ENCODE measurements at places on chromosomes 3 and 15.
A peak's percentile ranks its signal among the peaks of the same experiment; 100 is the strongest.

DNA sequence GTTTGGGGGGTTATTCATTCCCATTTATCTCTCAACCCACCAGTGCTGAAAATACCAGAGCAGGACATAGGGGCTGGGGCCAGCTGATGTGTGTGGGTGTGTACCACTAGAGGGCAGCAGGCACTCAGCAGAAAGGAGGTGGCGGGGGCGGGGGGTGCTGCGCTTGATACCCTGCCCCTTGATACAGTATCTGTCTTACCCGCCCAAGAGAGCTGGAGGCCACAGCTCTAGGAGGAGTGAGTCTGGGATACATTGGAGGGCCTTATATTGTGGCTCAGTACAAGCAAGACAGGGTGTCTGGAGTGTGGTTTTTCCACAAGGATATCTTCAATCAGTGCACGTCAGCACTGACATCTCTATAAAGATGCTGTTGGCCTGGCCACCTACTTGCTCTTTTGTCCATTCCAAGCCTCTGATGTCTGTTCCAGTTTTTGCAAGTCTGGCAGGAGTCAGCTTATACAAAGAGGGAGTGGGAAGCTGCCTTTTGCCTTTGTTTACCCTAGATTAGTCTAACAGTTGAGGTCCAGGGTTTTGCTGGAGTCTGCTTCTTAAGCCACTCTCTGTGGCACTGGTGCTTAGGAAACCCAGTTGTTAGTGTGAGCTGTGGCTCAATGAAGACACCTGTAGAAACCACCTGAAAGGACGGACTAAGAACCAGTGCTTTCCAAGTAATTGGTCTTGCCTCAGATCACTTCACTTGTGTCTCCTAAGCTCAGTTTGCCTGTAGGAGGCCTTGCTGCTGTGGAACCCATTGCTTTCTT is 1.5 kb upstream of the RBM15B start:
- H3K4me1 ChIP-seq = peaks cover 60% of the 10 kb centered on the region
- DNase-seq = peak; percentile 64
- no peak overlapping the region for H3K27ac ChIP-seq
- no peak overlapping the region for H3K4me3 ChIP-seq

DNA sequence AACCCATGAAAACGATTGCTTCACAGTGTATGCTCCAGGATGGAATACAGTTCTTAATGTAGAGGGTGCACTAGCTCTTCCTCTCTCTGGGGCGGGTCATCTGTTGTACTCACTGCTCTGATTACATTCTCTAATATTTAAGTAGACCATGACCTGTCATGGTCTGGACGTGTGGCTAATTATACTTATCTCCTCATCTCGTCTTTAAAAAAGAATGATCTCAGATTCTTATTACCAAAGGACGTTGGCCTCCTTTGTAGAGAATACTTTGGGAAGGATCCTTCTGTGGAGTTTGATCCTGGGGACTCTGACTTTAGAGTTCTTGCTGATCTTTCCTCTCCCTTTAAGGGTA is 48.4 kb upstream of the TRAK1 start:
- no peaks in the 10 kb centered on the region for H3K36me3 ChIP-seq
- DNase-seq = no peak
- no peak overlapping the region for H3K4me3 ChIP-seq
- no peaks in the 10 kb centered on the region for H3K4me1 ChIP-seq
- no peak overlapping the region for H3K27ac ChIP-seq

- H3K27me3 ChIP-seq = no peaks in the 10 kb centered on the region
- no peak overlapping the region for H3K27ac ChIP-seq
- H3K36me3 ChIP-seq = no peaks in the 10 kb centered on the region
- no peak overlapping the region for H3K4me3 ChIP-seq
- H3K4me1 ChIP-seq = no peaks in the 10 kb centered on the region
Measured at GRCh38 chr15:23118208-23118607, 18.4 kb downstream of the GOLGA6L1 start.

DNA sequence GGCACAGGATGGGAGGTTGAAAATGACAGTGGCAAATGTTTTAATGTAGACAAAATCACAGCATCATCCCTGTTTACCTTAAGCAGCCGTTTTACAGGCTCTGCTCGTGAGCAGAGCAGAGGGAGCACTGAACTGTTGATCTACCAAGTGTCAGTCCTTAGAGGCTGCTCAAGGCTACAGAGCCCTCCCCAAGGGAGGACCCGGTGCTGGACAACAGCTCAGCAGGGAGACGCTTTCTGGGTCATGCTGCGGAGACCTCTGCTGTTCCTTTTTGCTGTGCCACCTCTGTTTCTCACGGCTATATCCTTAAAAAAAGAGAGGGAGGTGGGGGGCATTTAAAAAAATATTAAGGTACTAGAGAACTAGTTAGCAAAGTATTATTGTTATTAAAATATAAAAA is 400.2 kb downstream of the GABRB3 start:
- H3K36me3 ChIP-seq = no peaks in the 10 kb centered on the region
- H3K27ac ChIP-seq = no peak overlapping the region
- no peak for DNase-seq
- H3K27me3 ChIP-seq = no peaks in the 10 kb centered on the region

Measured in right lobe of liver (tissue), 6 donors.